Lung (tissue), 17 donors: ENCODE measurements at places on chromosomes 5 and 9. TPM values are rescaled to one million over a fixed set of nuclear protein-coding genes. Genes with fewer than 3 reads are reported as not detected.

- DNase-seq: no peak
Observed at GRCh38 chr9:135514342-135515082, 6.7 kb upstream of the LCN1 start.

The SHROOM1 gene
- 21.9 TPM for total RNA-seq

GRCh38 chr5:174572591-174572990 lies 151.8 kb upstream of the MSX2 start:
- DNase-seq: no peak

DNA sequence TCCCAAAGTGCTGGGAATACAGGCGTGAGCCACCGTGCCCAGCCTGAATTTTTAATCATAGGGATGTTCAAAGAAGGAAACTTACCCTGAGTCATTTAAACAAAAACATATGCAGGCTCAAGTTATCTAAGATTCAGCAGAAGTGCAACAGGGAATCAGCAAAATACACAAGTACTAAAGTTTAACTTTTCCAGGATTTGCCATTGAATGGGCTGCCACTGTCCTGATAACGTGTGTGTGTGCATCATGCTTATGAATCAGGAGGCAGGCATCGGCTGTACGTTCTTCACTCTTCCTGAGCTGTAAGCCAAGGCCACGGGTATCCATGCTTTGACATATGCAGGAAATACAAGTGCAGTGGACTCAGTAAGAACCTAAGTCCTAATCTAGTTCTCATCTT lies 48.8 kb upstream of the FST start:
- no peak for DNase-seq

The PAM gene
- 158 TPM for total RNA-seq

DNA sequence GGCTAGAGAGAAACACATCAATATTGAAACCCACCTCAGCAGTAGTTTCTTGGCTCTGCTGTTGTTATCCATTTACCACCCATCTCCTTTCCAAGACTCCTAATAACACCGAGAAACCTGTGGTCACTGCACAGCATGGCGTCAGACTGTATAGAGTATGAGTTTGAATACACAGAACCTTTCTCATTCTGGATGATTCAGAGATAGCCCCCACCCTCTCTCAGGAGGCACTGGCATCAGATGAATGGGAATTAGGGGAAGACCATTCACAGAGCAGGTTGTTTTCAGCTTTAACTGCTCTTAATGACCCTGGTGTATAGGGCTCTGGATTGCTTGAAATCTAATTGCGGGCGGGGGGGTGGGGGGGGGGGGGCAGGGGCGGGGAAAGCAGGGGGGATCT lies 86.7 kb downstream of the GPR21 start:
- no peak for DNase-seq

- no peak for DNase-seq
Observed at GRCh38 chr9:106753155-106753671, 109.8 kb upstream of the ZNF462 start.

The PSAT1 gene
- total RNA-seq: 48.4 TPM

DNA sequence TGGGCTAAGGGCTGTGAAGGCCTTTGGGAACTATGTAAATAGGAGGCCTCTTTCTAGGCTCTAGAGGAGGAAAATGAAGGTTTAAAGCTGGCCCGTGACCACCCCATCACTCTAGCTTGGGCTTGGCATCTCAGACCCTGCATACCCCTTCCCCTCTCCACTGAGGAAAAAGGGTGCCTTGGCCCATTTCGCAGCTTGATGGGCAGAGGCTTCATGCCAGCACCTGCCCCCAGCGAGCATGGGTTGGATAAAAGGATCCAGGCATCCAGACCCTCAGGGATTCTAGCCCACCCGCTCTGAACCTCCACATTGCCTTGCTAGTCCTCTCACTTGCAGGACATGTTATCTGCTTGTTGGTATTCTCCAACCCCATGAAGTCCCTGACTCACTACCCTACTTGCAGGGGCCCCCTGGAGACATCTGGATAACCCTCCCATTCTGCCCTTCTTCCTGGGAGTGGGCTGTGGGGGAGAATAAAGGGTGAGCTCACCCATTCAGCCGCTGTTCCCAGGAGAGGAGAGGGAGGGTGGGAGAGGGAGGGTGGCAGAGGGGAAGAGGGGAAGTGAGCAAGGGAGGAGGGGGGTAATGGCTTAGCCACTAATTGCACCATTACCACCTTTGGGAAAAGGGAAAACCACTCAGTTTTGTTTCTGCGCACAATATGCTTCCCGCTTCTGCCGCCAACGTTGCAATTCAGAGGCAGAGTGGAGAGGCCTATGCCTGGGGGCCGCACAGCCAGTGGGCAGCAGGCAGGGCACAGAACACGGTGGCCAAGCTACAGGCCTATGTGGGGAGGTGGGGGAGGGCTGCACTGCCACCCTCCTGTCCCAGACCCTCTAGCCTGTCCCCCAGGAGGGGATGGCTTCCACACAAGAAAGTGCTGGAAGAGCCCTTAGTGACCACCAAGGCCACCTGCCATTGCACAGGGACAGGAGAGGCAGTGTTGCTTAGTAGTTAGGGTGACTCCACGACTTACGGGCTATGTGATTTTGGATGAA lies 2.1 kb upstream of the CAMK2A start:
- DNase-seq: no peak

DNA sequence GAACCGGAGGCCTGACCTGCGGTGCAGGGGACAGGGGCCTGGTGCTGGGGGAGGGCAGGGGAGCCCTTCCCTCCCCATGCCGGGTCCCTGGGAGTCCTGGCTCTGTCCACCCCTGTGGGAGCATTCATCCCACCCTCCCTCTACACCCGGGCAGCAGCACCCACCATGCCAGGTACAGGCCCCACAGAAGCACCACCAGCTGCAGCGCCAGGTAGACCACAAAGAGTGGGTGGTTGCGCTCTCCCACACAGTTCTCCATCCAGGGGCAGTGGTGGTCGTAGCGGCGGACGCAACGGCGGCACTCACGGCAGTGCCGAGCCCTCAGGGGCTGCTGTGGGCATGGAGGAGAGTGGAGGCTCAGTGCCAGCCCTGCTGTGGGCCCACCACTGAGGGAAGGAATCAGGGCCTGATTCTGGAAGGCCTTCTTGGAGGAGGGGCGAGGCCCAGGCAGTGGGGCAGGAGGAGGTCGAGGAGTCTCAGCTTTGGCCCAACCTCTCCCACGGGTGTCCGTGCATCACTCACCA lies 2.4 kb downstream of the ZDHHC12 start:
- no peak for DNase-seq

DNA sequence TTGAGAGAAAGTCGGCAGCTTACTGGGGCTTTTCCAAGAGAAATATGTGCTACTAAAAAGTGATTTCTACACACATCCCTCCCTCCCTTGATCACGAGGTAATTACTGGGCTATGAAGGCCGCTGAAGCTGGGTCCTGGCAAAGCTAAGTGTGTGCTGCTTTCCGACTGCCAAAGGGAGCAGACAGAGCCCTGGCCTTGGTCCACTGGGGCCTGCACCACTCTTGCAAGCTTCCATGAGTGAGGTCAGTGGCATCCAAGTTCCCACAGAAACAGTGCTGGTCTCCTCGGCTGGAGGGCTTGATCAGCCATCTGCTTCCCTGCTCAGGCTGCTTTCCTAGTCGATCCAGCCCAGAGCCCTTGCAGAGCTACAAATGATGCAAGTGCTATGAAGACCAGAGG lies 154.8 kb upstream of the LHFPL2 start:
- DNase-seq: peak; percentile 88

- DNase-seq: no peak
Observed at GRCh38 chr9:11269036-11269435, 656.2 kb upstream of the PTPRD start.

The SCGB3A2 gene
- 305 TPM for total RNA-seq

The F12 gene
- total RNA-seq: 1.4 TPM

DNA sequence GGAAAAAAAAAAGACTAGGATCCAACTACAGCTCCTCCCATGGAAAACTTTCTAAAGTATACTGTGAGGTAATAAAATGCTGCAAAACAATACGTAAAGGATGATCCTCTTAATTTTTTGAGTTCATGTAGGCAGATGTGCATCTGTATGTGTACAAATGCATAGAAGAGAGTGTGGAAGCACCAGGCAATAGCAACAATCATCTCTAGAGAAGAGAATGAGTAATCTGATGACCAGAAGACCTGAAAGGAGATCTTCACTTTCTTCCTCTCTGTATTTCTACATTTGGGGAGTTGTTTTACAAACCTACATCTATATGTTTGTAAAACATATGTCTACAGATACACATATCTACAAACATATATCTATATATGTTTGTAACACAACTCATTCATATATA lies 29.3 kb upstream of the SPDL1 start:
- DNase-seq: no peak

DNA sequence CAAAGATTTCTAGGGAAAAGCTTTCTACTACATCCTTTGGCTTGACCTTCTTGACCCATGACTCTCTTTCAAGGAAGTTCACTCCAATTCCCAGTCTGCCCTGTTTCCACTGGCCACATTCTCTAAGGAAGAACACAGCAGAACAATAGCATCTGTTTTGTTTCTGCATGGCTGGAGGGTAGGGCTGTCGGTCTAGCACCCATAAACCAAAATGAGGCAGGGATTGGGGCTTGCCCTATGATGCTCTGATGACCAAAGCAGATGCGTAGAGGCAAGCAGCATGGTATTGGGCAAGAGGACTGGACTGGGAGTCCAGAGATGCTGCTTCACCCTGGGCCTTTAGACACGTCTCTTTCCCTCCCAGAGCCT lies 24.1 kb downstream of the GOLGA2 start:
- DNase-seq: no peak

DNA sequence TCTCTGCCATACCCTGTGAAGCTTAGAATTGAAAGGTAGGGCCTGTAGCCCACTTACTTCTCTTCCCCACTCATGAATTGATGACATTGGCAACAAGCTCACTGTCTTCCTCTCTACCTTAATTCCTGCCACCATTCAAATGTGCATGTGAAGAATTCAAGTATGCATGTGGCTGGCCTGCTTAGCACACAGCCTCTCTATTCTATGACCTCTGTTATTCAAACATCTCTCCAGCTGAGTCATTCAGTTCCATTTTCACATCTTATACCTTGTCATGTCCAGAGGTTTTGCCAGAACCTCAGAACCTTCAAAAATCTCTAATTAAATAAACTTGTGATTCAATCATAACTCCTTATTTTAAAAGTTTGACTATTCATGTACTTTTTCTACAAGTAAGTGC lies 114.7 kb upstream of the MAN2A1 start:
- no peak for DNase-seq

The MARCOL gene
- not detected for total RNA-seq

- no peak for DNase-seq
Observed at GRCh38 chr5:143582176-143582575, 178.7 kb upstream of the NR3C1 start.

- peak; percentile 57 for DNase-seq
Observed at GRCh38 chr9:88672874-88673689, 138.1 kb downstream of the NXNL2 start.

The CHMP5 gene
- 69.6 TPM for total RNA-seq

DNA sequence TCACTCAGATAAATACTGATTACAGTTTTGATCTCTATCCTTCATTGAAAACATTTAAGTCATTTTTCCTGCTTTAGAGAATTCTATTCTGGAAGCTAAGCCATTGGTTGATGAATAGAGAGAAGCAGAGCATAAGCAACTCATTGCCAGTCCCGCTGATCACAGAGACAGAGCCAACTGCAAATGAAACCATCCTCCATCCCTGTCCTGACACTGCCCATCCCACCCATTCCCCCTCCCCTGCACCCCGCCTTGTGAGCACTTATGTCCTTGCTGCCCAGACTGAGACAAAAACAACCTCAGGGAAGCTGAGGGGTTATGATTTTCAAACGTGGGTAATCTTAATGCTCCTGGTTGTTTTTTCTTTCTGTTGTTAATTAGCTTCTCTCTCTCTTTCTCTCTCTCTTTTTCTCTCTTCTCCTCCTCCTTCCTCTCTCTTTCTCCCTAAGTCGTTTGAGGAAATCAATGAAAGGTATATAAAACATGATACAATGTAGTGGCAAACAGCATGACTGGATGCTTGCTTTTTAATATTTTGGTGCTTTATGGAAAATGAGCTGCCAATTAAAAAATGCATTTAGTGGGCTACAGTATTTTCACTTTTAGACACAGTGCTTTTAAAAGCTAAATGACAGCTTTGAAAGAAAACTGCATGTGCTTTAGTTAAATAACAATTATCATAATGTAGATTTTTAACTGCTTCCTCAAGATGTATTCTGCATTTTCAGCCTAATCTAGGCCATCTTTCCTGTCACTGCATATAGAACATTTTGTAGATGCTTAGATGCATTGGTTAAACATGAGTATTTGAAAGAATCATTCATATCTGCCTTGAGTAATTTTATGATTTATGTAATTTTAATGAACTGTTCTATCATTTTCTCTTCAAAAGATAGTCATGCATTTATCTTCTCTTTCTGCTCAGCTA lies 57.3 kb downstream of the CMYA5 start:
- no peak for DNase-seq

The DMRT3 gene
- not detected for total RNA-seq

The SLC46A2 gene
- total RNA-seq: 0.20 TPM
